H7 (cell line): ENCODE measurements at places on chromosomes 5 and 9. TPM values are rescaled to one million over a fixed set of nuclear protein-coding genes. Genes with fewer than 3 reads are reported as not detected.

INSYN2B gene
- not detected in 2 replicates for total RNA-seq

NXNL2 gene
- total RNA-seq, result 1.8 and 4.1 TPM in 2 replicates

TRAF1 gene
- total RNA-seq, result 0.97 and 1.4 TPM in 2 replicates

FAT2 gene
- under 0.01 TPM in 2 replicates for total RNA-seq

RASGEF1C gene
- total RNA-seq, result 0.78 and 1.4 TPM in 2 replicates

PLEKHG4B gene
- total RNA-seq, result 25.2 and 34.1 TPM in 2 replicates

IFNA21 gene
- total RNA-seq, result not detected in 2 replicates

BASP1 gene
- 144 and 153 TPM in 2 replicates for total RNA-seq

SLC36A2 gene
- not detected in 2 replicates for total RNA-seq

ADAMTS6 gene
- total RNA-seq, result 1.3 and 1.5 TPM in 2 replicates

ORM2 gene
- 1.2 and 2.2 TPM in 2 replicates for total RNA-seq

KIAA1958 gene
- 14.2 and 17.6 TPM in 2 replicates for total RNA-seq

CMYA5 gene
- total RNA-seq, result 0.80 and 1.00 TPM in 2 replicates

ZNF346 gene
- 25.0 and 26.4 TPM in 2 replicates for total RNA-seq
